Stimulated activated CD8-positive, alpha-beta memory T cell treated with anti-CD3 and anti-CD28 coated beads, Interleukin-4, amount 100 ng/mL, for 48 hours (primary cell): ENCODE measurements at places on chromosomes 12 and 14.

DNA sequence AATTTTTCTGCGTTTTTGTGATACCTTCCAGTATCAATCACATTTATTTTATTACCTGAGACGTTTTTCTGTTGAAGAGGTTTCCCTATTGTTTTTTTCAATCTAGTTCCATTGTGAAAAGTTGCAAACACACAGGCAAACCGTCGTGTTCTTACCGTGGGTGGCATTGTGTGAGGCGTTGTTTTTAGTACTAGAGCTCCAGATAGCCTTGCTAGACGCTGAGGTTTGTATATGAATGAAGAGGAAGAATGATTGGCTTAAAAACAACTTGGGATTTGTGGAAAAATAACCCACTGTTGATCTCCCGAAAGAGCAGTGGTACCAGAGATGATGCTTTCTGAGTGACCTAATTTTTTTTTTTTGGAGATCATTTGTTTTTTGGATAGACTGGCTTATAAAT lies 1.0 kb downstream of the SOCS4 start:
- DNase-seq: no peak

GRCh38 chr14:79543967-79544697 lies 667.2 kb downstream of the DIO2 start:
- DNase-seq: no peak

GRCh38 chr14:53567236-53567780 lies 389.3 kb downstream of the BMP4 start:
- DNase-seq: no peak

GRCh38 chr14:22978981-22979671 lies 3.2 kb downstream of the AJUBA start:
- no peak for DNase-seq

- no peak for DNase-seq
Measured at GRCh38 chr12:131944601-131945251, 5.0 kb upstream of the EP400 start.

DNA sequence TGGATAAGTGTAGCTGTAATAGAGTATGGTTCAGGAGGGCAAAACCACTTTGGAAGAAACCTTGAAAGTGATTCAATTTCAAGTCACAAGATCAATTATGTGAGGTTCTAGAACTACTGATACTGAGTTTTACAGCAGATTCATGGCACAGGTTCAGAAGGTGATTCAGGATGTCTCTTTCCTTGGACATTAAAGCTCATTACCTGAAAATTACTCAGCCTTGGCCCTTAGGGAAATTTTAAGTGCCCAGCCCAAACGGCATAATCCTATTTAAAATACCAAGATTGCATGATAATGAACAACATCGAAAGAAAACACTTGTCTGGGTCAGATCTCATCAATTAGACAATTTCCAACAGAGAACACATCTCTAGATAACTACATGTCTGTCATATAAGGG lies 70.2 kb upstream of the SLC38A2 start:
- no peak for DNase-seq
